Activated T-helper 1 cell treated with anti-CD3 and anti-CD28 coated beads, Interleukin-2, amount 50 U/mL, for 16 hours (primary cell): ENCODE measurements at places on chromosomes 4 and X.

DNA sequence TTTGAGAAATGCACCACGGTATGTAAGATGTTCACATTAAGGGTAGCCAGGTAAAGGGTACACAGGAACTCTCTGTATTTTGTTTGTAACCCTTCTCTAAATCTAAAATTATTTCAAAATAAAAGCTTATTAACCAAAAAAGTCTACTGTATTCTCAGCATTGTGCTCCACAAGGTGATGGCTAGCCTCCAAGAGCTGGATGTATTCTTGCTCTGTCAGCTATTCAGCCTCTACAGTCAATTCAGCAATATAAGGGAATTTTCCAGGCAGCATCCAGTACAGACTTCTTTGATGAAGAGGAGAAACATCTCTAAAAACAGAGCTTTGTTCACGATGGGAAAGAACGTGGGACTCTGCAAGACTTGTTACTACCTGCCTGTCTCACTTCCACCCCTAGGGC lies 63.5 kb upstream of the MAOA start:
- DNase-seq = no peak

DNA sequence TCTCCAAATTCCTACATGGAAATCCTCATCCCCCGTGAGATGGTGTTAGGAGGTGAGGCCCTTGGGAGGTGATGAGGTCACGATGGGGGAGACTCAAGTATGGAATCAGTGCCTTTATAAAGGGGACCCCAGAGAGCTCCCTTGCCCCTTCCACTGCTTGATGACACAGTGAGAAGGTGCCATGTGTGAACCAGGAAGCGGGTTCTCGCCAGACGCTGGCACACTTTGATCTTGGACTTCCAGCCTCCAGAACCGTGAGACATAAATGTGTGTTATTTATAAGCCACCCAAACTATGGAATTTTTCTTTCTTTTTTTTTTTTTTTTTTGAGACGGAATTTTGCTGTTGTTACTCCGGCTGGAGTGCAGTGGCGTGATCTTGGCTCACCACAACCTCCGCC lies 237.6 kb downstream of the DHRSX start:
- DNase-seq = no peak

DNA sequence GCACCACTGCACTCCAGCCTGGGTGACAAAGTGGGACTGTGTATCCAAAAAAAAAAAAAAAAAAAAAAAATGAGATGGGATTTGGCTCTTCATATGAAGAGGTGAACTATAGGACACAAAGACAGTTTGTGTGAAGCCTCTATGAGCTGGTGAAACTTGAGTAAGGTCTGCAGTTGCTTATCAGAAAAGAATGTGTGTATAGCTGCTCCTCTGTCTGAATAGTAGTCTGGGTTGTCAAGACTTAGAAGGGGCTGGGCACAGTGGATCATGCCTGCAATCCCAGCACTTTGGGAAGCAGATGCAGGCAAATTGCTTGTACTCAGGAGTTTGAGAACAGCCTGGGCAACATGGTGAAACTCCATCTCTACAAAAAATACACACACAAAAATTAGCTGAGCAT lies 82.8 kb downstream of the ARSF start:
- no peak for DNase-seq

DNA sequence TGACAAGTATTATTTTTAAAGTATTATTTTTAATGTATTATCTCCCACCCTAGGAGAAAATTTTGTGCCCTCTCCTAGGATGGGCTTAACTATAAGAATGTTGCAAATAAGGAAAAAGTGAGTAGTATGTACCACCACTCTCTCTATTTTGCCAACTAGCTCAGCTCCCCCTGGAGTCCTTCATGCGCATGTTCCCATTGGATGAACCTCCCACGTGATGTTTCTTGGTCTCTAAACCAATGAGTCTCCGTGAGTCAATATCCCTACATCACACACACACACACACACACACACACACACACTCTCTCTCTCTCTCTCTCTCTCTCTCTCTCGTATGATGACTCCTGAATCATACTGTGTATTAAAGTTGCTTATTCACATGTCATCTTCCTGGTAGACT lies 129.7 kb upstream of the ZFP42 start:
- no peak for DNase-seq

GRCh38 chr4:75321484-75321883 lies 192.7 kb downstream of the RCHY1 start:
- no peak for DNase-seq

- DNase-seq = no peak
Measured at GRCh38 chr4:30245140-30245539, 475.0 kb upstream of the PCDH7 start.

- DNase-seq = no peak
Measured at GRCh38 chr4:45732161-45732560, 391.7 kb downstream of the GABRG1 start.

- DNase-seq = no peak
Measured at GRCh38 chrX:123140454-123140853, 43.6 kb upstream of the GRIA3 start.

DNA sequence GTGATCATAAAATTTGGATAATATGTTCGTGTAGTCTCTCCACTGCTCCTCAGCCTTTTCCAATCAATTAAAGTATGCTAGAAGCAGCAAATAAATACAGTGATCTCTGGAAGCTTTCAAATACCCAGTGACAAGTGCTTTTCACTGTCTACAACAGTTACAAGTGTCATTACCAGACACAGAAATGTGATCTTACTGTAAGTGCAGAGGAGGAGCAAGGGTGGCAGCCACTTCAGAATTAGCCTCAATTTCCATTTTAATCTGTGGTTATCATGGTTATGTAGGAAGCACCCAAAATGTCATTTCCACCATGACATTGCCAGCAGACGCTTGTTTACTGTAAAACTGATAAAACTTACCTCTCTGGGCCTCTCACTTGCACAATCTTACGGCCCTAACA lies 133.9 kb upstream of the ADAMTS3 start:
- no peak for DNase-seq

DNA sequence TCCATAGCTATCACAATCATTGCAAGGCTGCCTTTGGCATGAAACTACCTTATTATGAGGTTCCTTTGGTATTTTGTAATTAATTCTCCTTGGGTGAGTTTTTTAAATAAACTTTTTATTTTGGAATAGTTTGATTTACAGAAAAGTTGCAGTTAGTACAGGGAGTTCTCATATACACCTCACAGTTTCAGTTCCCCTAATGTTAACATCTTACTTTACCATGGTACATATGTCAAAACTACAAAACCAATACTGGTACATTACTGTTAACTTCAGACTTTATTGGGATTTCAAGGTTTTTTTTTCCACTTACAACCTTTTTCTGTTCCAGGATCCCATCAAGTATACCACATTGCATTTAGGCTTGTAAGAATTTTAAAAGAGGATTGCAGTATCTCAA lies 52.0 kb upstream of the RGN start:
- DNase-seq = no peak

- DNase-seq = no peak
Measured at GRCh38 chrX:68833855-68834331, 5.1 kb downstream of the EFNB1 start.
